ENCODE measurements at places on chromosomes 4 and X.

DNA sequence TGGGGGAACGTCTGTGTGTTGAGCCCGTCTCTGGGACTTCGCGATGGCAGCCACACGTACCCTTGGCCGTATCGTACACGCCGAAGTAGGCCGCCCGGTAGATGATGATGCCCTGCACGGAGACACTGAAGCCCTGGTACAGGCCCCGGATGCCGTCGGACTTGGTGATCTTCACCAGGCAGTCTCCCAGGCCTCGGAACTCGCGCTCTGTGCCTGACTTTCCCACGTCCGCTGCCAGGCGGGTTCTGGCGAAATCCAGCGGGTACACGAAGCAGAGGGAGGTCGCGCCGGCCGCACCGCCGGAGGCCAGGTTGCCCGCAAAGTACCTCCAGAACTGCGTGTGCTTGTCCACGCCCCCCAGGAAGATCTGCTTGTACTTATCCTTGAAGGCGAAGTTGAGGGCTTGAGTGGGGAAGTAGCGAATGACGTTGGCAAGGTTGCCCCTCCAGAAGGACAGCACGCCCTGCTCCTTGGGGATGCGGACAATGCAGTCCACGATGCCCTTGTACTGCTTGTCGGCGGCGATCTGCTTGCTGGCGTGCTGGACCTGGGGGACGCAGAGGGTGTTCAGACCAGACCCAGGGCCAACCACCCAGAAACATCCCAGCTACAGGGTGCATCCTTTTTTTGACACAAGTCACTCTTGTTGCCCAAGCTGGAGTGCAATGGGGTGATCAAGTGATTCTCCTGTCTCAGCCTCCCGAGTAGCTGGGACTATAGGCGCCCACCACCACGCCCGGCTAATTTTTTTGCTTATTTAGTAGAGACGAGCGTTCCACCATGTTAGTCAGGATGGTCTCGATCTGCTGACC, 2.5 kb downstream of the SLC25A6 start:
- no peak for DNase-seq

- DNase-seq: no peak
These were observed at the start of gene GAB3 for GRCh38 chrX:154750301-154751202. GAB3 (minus strand) TSS chrX:154751077; CDS start chrX:154751025, 52 bp downstream.

DNA sequence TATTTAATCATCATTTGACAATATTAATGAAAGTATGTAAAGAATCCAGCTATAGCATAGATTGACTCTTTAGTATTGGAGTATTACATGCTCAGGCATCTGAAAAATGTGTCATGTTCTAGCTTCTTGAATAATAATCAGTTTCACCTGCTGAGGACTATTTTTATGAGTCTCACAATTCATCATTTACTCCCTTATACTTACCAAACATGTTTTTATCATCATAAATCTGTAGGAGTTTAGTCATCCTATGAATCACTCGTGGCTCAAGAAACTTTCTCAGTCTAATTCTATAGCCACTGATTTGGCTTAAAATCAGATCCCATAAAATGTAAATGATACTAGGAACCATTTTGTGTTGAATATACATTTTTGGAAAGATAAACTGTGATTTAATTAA, 1616.1 kb downstream of the C4orf33 start:
- no peak for DNase-seq

- no peak for DNase-seq
These were observed 923.2 kb downstream of the RPA4 start for GRCh38 chrX:97806946-97807345.

DNA sequence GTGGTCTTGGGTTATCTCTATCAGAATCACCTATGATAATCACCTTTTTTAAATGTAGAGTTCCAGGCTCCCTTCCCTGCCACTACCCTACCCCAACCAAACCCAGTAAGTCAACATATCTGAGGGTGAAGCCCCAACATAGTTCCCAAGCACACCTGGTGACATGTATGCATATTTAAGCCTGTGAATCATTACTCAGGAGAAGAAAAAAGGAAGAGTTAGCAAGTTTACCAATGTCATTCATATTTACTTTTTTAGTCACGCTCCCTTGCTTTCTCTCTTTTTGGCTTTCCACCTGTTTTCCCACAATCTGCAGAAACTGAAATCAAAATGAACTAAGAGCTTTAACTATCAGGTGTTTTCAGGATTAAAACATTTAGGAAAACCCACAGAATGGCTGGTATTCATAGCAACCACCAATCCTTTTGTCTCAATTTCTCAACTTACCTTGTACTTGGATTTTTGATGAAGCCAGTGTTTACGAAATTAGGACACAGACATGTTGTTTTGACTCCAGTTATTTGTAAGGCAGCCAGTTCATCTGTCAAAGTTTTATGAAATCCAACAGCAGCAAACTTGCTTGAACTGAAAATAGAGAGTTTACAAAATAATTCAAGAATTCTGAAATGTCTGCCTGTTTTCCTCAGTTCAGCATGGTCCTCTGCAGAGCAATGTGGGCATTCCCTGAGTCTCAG, 34.0 kb downstream of the HSD17B11 start:
- no peak for DNase-seq

- no peak for DNase-seq
These were observed 90.0 kb upstream of the GATB start for GRCh38 chr4:151850791-151851213.

- DNase-seq: no peak
These were observed 84.4 kb downstream of the JAKMIP1 start for GRCh38 chr4:6115746-6116586.

DNA sequence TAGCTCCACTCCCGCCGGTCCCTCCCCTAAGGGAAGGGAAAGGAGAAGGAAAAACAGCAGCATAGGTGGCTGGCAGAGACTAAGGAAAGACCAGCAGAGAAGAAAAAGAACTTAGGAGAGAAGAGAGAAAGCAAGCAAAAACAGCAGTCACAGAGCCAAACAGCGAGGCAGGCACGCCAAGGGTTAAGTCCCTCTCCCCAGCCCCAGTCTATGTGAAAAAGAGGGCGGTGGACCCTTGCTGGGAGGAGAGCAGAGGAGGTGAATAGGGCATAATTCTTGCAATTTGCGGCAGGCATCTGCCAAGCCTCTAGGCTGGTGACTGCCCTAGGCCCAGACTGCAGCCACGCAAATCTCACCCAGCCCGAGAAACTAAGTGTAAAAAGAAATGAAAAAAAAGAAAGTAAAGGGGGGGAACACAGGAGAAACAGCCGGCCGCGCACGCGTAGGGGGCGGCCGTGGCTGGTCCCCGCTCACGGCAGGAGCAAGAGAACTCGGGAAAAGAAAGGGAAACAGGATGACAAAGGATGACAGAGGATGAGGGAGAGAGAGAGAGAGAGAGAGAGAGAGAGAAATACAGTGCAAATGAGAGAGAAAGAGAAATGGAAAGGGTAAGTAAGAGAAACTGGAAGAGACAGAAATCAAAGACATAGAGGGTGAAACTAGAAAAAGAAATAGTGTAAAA, 48.6 kb downstream of the MAGEA9 start:
- DNase-seq: no peak

GRCh38 chr4:73335679-73336078, 68.4 kb upstream of the ALB start:
- no peak for DNase-seq

DNA sequence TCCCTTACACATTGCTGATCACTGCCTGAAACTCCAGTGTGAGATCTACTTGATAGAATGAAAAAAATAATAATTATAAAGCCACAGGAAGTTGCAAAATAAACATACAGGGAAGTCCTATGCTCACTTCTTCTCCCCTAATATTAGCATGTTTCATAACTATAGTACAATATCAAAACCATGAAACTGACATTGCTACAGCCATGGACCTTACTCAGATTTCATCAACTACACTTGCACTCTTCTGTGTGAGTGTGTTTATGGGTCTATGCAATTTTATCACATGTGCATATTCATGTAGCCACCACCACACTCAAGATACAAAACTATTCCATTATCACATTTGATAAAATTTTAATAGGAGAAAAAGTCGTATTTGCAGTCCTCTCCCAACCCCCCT, 57.3 kb downstream of the SPINK2 start:
- no peak for DNase-seq

DNA sequence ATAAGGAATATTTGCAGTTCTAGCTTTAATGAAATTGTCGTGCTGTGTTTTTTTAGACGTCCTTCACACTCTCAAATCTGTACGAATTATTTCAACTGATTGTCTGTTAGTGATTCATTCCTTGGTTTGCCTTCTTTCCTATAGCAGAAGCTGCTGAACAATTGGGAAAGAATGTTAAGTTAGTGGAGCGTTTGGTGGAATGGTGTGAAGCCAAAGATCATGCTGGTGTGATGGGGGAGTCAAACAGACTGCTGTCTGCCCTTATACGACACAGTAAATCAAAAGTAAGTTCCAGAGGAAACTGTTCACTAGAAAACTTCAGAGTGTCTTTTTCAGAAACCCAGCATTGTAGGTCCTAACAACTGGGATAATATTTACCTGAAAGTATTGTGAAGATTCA, 159.9 kb downstream of the RAP1GDS1 start:
- DNase-seq: no peak

- no peak for DNase-seq
These were observed 41.4 kb upstream of the CXCL13 start for GRCh38 chr4:77564231-77564630.

DNA sequence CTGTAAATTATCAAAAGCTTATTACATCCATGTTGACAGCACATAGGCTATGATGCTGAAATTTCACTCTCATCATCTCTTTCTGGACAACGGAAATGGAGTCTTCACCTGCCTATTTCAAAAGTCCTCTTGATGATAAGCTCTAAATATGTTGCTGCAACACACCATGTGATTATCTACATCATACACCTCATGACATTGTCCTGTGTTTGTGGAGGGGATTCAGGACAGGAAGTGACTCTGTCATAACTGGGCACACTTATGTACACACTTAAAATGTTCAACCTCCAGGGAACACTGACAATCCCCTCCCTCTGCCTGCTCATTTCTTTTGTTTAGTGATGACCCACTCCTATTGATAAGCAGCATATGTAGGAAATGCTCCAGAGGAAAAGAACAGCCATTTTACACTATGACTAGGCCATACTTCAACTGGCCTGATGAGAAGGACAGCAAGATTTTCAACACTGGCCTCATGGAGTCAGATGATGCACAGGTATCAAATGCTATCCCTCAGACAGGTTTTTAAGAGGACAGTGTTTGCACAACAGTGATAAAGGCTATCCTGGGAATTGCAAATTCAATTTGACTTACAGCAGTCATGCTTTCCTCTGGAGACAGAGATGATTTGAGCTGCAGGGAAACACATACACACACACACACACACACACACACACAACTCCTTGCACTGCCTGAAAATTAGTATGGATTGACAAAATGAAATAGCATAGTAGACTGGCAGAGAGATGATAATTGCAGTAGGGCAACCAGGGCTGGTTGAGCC, 163.3 kb upstream of the RASGEF1B start:
- no peak for DNase-seq

GRCh38 chr4:15649914-15650545, 5.1 kb downstream of the FBXL5 start:
- DNase-seq: no peak

- no peak for DNase-seq
These were observed 223.4 kb downstream of the BCOR start for GRCh38 chrX:39874202-39874816.

- no peak for DNase-seq
These were observed 19.5 kb upstream of the PDE6B start for GRCh38 chr4:605702-606425.

- DNase-seq: peak; percentile 87
These were observed 12.9 kb downstream of the LETM1 start for GRCh38 chr4:1842993-1843448.

DNA sequence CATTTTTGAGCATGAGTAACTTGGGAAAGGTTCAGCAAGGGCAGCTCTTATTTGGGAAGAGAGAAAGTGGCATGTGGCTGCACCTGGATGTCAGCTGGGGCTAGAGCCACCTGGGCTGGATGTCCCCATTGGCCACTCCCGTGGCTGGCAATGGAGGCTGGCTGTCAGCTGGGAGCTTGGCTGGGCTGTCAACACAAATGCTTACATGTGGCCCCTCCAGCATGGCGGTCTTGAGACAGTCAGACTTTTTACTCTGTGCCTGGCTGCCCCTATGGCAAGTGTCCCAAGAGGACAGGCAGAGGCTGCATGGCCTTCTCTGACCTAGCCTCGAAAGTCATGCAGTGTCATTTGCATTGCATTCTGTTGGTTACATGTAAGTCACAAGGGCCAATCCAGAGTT, 99.6 kb downstream of the FAM53A start:
- DNase-seq: no peak

DNA sequence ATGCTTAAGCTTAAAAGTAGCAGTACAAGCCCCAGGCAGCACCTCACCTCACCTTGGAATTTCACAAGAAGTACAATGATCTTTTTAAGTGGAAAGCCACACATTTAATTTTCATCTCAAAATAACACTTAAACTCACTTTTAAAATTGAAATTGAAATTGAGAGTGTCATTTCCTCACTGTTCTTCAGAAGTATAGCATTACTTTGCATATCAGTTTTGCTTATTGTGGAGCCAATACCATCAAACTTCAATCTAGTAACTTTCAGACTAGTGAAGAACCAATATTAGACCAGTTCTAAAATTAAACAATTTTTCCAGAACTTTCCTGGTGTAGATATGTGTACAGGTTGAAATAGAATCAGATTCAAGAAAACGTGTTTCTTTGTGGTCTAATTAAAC, 242.4 kb downstream of the NDST4 start:
- no peak for DNase-seq

GRCh38 chr4:25856756-25857155, 6.0 kb downstream of the SEL1L3 start:
- no peak for DNase-seq

- no peak for DNase-seq
These were observed 982.4 kb upstream of the HS3ST1 start for GRCh38 chr4:12411072-12411471.

DNA sequence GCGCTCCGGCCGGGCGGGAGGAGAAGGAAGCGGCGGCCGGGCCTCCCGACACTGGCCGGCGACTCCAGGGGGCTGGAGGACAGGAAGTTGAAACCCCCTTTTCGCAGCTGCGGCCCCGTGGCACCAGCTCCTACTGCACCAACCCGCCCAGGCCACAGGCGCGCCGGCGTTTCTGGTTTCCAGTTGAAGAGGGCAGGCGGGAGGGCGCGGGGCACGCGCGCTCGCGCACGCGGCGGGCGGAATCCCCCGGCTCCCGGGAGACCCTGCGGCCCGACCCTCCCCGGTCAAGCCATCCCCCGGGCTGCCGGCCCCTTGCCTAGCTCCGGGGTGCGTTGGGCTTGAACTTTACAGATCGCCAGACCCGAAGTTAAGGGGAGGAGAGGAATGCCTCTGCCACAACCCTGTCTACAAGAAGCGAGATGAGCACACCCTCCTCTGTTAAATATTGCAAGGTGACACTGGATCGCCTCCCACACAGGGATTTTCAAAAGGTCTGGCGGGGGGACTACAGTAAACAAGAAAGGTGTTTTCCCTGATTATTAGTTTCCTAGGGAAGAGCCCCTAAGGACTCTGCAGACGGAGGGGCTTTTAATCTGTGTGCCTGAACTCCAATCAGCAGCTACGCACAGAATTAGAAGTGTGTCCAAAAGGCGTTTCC, 1.4 kb downstream of the ELOVL6 start:
- no peak for DNase-seq

DNA sequence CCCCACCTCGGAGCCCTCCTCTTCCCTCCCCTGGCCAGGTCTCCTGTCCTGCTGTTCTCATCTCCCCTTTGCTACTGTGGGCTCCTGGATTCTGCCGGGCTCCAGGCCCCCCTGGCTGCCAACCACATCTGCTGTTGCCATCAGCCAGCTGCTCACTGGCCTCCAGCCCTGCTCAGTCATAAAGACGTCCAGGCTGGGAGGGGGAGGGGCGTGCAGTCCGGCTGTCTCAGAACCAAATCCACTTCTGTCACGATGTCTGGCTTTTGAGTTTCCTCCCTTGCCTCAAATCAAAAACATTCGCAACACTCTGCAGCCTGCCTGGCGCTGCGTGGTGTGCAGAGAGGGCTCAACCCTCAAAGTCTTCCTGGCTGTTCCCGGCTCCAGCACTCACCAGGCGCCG, 7.1 kb downstream of the RASL11B start:
- DNase-seq: peak; percentile 36

All from HFF-Myc (cell line).